Stimulated activated CD8-positive, alpha-beta memory T cell treated with anti-CD3 and anti-CD28 coated beads, Interleukin-4, amount 100 ng/mL, for 1 hour (primary cell): ENCODE measurements at places on chromosomes 12 and 14.

DNA sequence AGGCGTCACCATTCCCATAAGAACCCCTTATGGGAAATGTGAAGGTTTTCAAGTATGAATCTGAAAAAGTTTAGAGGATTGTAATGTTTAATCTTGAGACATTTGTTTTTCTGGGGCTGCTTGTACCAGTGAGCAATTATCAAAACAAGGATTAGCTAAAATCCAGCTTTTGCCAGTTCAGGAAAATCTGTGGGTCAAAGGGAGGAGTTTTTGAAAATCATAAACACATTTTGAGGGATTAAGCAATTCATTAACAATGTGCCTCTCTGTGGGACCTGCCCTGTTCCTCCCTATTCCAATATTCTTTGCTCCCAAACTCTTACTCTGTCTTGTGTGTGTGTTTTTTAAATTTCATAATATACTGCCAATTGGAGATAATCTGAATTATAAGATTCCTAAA lies 11.7 kb upstream of the DAAM1 start:
- DNase-seq: no peak

DNA sequence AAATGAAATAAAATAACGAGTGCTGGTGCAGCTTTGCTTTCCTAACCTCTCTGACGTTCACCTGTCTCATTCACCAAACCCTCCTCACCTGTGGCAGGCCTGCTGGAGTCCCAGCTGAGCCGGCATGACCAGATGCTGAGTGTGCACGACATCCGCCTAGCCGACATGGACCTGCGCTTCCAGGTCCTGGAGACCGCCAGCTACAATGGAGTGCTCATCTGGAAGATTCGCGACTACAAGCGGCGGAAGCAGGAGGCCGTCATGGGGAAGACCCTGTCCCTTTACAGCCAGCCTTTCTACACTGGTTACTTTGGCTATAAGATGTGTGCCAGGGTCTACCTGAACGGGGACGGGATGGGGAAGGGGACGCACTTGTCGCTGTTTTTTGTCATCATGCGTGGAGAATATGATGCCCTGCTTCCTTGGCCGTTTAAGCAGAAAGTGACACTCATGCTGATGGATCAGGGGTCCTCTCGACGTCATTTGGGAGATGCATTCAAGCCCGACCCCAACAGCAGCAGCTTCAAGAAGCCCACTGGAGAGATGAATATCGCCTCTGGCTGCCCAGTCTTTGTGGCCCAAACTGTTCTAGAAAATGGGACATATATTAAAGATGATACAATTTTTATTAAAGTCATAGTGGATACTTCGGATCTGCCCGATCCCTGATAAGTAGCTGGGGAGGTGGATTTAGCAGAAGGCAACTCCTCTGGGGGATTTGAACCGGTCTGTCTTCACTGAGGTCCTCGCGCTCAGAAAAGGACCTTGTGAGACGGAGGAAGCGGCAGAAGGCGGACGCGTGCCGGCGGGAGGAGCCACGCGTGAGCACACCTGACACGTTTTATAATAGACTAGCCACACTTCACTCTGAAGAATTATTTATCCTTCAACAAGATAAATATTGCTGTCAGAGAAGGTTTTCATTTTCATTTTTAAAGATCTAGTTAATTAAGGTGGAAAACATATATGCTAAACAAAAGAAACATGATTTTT lies 17.1 kb upstream of the AMN start:
- DNase-seq: no peak

DNA sequence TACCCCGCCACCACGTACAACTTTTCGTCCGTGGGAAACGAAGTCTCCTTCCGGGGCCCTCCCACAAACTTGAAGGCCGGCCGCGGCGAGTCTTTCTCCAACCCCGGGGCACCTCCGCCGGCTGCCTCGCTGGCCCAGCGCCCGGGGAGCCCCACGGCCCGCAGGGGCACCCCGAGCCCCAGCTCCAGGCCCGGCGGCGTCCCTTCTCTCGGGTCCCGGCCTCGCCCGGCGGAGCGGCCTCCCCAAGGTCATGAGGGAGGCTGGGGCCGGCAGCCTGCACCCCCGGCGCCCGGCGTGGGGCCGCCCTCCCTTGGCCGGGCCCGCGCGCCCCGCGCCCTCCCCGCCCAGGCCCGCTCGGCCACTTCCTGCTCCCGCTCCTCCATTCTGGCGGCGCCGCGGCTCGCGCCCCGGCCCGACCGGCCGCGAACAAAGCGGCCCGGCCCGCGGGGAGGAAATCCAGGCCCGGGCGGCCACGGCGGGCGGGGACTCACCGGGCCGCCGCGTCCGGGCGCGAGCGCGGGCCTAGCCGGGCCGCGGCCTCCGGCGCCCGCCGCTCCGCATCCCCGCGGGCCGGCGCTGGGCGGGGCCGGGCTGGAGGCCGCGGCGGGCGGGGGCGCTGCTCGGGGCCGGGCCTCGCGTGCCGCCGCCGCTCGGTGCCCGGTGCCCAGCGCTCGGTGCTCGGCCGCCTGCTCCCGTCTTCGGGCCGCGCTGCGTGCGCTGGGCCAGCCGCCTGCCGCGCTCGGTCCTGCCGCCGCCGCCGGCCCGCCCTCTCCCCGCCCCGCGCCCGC lies at the start of gene AKT1:
Gene AKT1, minus strand, starts transcription at position 756 of the 788 bp plus-strand sequence. CDS start 3,105 bp downstream, outside the sequence.
- no peak for DNase-seq

DNA sequence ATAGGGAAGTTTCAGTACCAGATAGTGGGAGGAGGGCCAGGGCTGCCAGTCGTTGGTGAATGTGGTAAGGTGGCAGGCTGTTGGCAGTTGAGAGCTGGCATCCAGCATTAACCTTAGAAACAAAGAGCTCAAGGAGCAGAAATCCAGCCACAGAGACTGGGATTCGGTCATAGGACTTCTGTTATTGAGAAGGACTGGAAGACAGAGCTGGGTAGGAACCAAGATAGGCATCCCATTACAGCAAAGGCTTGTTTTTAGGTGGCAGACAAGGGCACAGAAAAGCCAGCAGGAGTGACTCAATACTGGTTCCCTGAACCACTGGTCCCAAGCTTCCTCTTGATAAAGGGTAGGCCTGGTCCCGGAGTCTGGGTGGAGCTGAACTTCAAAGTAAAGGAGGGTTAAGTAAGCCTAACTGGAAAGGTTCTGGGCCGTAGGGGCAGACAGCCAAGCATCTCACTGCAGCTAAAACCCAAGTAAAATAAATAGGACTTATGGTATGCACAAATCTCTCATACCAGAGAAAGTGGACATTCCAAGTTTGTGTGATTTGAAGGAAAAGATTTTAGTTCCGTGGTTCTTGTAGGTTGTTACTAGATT lies 147.9 kb downstream of the ETV6 start:
- DNase-seq: no peak

GRCh38 chr14:89719366-89720075 lies 235.0 kb downstream of the EFCAB11 start:
- DNase-seq: no peak

- DNase-seq: no peak
These were observed 32.9 kb downstream of the MIPOL1 start for GRCh38 chr14:37230551-37231194.

DNA sequence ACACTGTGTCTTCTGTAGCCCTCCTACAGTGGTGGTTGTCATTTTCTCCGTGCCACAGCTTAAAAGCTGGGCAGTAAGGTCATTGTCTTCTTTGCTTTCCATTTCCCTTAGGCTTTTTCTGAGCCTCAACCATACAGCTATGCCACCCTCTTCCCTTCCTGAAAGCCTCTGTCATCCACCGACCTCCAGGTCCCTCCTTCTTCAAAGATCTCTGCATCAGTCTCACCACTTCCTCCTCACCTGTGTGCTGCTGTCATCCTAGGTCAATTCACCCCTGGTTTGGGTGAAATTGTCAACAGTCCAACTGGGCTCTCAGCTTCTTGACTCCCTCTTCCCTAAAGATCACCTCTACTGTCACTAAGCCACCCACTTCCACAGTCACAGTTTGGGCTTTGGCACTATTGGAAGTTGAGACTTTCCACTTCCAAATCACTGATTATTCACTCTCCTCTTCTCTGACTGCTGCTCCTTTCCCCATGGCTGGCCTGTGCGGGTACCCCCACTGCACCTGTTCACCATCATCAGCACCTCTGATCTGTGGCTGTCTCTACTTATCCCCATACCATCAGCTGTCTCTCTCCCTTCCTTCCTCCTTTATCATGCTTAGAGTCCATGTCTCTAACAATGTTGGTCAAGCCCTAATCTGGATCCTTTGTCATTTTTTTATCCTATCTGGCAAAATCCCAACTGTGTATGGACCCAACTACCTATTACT lies 15.5 kb upstream of the TSPAN9 start:
- DNase-seq: no peak

DNA sequence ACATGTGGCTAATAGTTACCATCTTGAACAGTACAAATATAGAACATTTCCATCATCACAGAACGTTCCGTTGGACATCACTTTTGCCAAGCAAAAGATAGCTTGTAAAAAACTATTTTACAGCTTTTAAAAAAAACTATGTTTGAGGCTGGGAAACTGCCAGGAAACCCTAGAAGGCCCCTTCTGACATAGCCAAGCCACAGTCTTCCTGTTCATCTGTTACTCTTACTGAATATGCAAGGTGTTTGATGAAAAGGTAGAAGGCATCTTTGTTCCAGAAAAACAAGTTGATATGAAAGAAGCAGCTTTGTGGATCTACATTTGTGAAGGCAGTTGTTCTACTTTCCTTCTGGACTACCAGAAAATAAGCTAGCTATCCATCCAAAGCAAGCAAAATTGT lies 23.6 kb upstream of the WNK1 start:
- no peak for DNase-seq

- DNase-seq: no peak
These were observed 68.6 kb upstream of the DIO3 start for GRCh38 chr14:101492716-101493115.

DNA sequence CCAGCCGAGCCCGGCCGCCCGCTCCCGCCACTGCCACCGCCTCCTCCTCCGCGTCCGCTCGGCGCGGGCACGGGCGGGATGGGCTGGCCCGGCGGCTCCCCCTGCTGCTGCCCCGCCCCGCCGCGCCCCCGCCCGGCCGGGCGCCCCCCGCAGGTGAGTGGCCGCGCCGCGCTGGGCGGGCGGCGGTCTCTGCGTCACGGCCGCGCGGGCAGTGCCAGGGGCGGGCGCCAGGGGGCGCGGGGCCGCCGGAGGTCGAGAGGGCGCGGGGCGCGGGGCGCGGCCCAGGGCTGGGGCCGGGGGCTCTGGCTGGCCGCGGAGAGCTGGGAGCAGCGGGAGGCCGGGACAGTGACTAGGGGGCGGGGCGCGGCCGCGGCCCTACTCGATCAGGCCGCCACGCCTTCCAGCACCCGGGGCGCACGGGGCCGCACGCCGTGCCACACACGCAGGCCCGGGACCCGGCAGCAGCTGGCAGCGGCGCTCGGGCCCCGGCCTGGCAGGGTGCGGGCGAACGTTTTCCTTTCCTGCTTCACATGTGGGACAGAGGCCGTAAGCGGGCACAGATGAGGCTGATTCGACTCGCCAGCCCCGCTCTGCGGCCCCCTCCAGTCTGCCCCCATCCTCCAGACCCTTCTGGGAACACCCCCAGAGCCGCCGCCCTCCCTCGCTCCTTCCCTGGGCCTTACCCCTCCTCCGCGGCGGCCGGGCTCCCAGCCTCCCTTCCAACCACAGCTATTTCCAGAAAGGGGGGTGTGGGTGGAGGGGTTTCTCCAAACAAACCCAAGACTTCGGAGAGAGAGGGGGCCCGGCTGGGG lies 2.4 kb upstream of the TNS2 start:
- DNase-seq: peak; percentile 49

- no peak for DNase-seq
These were observed 68.0 kb downstream of the WNK1 start for GRCh38 chr12:820336-820735.

DNA sequence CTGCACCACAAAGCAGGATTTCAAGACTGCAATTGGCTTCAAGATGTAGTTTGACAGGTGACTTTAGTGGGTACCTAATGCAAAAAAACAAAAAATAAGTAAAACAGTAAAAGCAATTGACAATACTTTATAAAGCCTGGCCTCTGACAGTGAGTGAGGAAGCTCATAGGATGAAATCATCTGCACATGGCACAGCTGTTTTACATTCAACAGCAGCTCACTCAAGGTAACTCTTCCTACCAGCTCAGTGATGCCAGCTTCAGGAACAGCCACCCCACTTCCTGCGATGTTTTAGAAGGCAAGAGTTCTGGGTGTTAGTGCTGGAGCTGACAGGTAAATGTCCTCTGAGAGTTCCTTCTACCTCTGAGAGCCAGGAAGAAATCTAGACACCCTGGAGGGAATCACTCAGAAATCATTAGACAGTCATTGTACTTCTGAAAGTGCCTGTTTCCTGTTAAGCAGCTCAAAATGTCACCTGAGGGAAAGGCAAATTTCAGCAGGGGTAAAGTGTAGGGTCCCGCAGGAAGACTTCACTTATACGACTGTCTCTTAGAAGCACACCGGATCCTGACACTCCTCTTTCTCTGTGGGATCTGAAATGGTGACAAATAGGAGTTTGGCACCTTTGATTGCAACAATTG lies 99.9 kb downstream of the FOXN3 start:
- DNase-seq: no peak

DNA sequence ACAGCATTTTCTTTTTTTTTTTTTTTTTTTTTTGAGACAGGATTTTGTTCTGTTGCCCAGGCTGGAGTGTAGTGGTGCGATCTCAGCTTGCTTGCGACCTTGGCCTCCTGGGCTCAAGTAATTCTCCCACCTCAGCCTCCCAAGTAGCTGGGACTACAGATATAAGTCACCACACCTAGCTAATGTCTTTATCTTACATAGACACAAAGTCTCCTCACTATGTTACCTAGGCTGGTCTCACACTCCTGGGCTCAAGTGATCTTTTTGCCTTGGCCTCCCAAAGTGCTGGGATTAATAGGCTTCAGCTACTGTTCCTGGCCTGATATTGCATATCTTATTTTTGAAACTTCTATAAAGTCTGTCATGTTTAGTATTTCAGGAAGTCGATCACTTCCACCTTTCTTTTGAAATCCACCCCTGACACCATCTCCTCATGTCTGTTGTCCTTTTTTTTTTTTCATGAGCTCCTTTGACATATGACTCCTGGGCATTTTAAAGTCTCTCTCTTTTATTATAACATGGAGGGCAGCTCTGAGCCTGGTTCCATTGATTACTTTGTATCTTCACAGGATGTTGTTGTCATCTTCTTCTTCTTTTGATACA lies 5.9 kb upstream of the A2ML1 start:
- DNase-seq: no peak

GRCh38 chr12:110853836-110854235 lies 7.0 kb downstream of the CCDC63 start:
- DNase-seq: no peak

GRCh38 chr12:113260127-113260526 lies 38.9 kb downstream of the TPCN1 start:
- DNase-seq: no peak

DNA sequence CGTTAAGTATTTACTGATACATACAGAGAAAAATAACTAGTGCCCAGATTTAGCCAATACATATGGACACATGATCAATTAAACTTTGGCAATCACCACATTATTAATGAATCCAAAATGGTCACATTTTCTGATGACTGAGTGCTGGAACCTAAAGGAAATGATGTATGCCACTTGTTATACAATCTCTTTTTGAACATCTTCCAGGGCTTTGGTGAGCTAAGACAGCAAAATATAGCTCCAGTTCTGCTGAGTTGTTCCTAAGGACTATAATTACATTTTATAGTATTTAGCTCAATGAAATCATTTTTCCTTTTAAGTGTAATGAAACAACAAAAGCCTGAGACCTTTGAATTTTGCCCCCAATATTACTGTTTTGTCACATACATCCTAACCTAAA lies 329.1 kb upstream of the ATP2B1 start:
- no peak for DNase-seq
